Naive thymus-derived CD8-positive, alpha-beta T cell (primary cell): ENCODE measurements at places on chromosomes 2 and 18.

DNA sequence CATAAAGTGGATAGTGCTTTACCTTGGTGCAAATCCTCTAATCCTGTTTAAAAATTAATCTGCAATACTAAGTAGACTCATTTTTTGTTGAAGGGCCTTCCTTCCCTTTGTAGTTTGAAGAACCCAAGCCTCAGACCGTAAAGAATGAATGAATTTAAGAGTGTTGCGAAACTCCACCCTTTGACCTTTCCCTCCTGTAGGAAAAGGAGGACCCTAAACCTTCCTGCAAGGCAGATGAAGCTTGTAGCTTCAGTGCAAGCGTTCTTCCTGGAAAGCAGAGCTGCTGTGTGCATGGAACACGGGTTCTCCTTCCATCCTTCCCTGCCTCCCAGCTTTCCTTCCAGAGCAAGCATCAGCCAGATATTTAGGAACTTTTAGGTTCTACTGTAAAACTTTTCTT lies 1.7 kb downstream of the IMPA2 start:
- DNase-seq, result no peak

DNA sequence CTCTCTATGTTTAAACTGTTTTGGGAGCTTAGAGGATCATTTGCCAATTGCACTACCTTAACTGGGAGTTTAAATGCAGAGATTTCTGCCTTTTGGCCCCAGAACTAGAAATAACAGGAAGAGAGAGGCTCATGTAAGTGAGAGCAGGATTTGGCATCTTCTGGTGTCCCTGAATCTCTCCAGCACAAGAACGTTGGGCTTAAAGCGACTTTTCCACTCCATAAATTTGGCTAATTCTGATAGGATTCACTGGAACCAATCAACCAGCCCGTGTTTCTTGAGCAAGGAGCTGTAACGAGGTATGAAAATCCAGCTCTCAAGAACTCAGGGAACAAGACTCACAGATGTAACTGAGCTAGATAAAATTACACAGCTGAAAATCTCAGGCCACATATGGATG lies 181.0 kb downstream of the C1D start:
- no peak for DNase-seq

DNA sequence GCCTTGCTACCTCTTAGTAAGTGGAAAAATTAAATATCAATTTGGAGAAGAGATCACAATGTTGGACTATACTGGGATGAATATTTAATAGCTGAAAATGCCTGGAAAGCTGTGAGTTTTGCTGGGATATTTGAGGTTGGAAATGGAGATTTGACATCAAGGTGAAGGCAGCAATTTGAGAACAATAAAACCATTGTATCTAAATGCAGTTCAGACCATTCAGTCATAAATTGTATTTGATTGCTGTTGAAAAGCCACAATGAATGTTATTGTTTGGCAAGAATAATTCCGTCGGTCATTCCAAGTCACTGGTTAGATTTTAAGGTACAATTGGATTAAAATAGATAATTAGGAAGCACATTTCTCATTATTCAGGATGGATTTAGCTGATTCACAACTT lies 325.6 kb downstream of the HRH4 start:
- DNase-seq, result no peak

DNA sequence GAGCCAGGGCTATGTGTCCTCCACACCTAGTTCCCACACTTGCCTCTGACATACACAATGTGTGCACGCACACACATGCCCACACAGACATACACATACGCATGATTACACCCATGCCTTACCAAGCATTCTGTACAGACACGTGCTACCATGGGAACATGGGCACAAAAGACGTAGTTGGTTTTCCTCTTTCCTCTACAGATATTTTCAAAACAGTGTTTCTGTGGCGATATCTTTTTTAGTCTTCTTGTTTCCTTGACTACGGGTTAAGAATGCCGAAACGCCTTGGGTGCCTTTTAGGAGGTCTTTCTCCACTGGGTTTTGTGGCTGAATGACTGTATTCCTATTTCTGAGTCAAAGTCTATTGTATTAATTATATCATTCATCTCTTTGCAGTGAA lies 75.5 kb upstream of the SPTBN1 start:
- no peak for DNase-seq

DNA sequence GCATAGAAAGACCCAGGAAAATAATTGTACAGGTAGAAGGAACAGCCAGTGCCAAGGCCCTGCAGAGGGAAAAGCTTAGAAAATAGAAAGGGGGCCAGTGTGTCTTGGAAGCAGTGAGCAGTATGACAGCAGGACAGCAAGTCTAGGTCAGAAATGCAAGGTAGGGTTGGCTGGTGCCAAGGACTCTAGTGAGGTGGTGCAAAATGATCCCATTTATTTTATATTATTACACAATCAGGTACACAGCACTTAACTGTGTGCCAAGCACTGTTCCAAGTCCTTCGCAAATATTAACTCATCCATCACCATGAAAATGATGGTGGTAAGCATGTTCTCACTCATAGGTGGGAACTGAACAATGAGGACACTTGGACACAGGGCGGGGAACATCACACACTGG lies 100.0 kb downstream of the AQP4 start:
- DNase-seq, result no peak

DNA sequence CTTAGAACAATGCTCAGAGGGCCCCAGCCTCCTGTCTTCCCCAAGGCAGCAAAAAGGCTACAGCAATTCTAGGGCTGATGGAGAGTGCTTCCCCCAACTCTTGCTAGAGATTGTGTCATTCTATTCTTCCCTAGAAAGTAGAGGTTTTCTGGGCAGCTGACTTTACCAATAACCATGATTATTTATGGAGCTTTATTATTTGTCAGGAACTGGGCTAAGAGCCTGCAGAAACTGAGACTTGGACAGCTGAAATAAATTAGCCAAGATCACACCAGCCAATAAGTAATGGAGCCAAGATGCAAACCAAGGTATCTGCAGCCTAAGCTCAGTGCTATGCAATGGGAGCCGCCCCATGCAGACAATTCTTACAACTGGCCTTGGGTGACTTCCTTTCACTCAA lies 84.8 kb downstream of the CCBE1 start:
- no peak for DNase-seq
